Stimulated activated CD8-positive, alpha-beta memory T cell treated with anti-CD3 and anti-CD28 coated beads, Interleukin-2, amount 100 ng/mL, for 1 hour (primary cell): ENCODE measurements at places on chromosomes 11 and 22.

DNA sequence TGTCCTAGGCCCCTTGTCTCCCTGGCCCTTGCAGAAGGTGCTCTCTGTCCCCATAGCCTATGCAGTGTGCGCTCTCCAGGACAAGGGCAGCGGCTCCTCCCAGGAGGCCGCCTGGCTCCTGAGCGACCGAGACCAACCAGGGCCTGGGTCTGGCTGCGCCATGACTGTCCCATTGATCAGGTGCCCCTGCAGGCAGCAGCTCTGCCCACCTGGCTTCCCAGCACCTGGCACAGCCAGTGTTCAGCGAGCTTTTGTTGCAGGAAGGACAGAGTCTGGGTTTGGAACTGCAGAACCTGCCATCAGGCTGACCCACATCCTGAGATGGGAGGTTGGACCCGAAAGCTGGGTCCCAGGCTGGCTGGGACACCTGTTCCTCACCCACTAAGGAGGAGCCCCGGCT, 1001.1 kb downstream of the BRD1 start:
- DNase-seq = no peak

GRCh38 chr11:121441521-121441920, 10.6 kb upstream of the SORL1 start:
- DNase-seq = no peak

GRCh38 chr11:94602430-94603372, 35.5 kb downstream of the PIWIL4 start:
- no peak for DNase-seq

DNA sequence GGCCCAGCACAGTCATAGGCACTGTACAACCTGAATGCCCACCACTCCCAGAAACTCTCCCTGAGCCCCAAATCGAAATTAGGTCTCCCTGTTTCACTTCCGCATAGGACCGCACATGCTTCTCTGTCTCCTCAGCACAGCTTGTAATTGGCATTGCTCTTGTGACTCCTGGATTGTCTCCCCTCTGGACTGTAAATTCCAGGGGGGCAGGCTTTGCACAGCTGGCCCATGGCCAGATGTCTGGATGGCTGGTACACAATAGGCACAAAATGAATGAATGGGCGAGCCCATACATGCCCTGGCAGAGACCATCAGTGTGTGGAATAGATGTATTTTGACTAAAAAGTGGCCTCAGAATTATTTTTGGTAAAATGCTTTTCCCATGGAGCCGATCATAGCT, 63.3 kb upstream of the PHF21B start:
- no peak for DNase-seq

DNA sequence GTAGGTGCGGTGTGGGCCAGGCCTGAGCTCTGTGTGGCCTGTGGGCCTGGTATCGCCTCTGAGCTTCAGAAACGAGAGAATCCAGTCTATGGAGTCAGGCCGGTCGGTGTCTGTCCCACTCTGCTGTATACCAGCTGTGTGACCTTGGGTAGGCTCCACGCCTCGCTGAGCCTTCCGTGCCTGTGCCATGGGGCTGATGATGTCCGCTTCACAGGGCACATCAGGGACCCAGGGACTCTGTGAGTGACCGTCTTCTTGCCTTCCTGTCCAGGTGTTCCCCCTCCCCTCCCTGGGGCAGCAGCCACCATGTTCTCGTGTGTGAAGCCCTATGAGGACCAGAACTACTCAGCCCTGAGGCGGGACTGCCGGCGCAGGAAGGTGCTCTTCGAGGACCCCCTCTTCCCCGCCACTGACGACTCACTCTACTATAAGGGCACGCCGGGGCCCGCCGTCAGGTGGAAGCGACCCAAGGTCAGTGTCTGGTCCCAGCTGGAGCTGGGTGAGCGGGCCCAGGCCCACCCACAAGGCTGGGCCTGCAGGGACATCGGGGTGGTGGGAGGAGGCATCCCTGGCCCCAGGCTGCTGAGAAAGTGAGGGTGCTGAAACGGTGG, 17.9 kb downstream of the CAPN5 start:
- DNase-seq = no peak

DNA sequence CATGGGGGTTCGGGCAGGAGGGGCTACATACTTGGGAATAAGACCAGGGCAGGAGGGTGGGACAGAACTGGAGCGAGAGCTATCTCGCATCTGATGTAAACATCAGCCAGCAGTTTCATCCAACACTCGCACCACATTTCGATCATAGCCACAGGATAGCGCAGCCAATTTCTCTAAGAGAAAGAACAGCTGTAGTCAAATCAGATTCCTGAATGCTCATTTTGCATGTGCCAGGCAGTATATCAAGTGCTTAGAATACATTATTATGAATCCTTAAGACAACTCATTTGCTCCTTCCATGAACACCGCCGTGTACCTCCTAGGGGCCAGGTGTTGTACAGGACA, 14.5 kb downstream of the DGCR2 start:
- no peak for DNase-seq

- no peak for DNase-seq
These were observed 40.0 kb downstream of the APOL1 start for GRCh38 chr22:36292823-36293530.

- no peak for DNase-seq
These were observed 511.3 kb downstream of the DLG2 start for GRCh38 chr11:85115798-85116197.

DNA sequence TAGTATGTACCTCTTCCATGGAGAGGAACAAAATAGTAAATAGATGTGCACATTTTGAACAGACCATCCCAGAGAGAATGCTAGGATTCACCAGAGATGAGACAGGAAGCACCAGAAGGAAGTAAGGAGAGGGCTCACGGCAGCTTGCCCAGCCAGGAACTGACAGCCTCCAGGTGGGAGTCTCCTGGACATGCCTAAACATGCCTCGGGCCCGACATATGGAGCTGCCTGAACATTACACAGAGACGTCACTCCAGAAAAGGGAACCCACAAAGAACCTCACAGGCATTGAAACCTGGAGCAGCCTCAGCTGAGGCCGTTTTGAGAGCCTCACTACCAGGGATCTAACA, 67.4 kb downstream of the BRD1 start:
- DNase-seq = no peak

GRCh38 chr11:82046778-82047177, 686.9 kb downstream of the FAM181B start:
- DNase-seq = no peak

DNA sequence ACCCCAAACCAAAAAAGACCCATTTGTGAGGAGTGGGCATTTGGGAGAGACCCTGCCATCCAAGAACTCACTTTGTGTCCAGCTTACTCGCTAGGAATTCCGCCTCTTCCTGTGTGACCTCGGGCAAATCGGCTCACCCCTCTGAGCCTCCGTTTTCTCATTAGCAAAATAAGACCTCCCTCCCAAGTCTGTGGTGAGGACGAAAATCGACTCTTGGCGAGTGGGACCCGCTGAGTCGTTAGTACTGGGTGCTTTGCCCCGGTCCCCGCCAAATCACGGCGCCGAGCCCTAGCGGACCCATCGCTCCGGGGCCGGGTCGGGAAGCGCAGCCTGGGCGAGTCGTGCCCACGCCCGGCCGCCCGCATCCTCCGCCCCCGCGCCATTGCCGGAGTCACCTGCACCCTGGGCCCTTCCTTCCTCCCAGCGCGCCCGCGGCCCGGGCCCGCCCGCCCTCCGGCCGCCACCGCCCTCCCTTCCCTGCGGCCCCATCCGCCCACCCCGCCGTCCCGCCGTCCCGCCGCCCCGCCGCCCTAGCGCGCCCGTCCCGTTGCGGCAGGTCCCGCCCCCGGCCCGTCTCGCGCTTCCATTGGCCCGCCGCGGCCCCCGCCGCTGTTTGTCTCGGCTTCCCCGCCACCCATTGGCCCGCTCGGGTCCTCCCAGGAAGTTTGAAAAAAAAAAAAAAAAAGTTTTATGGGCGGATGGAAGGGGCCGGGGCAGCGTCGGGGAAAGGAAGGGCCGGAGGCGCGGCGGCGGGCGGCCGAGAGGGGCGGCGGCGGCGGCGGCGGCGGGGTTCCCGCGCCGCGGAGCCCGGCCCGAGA, 48.9 kb downstream of the TRIOBP start:
- DNase-seq = peak; percentile 65

DNA sequence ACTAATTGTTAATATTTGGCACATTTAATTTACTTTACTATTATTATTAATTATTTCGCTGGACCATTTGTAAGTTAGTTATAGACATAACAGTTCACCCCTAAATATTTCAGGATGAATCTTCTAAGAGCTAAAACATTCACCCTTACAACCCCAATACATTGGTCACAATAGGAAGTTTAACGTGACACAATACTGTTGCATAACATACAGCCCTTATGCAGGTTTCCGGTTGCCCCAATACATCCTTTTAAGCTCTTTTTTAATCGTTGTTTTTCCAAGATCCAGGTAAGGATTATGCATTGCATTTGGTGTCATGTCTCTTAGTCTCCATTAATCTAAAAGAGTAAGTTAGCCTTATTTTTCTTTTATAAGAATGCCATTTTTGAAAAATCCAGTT, 71.2 kb downstream of the HSD17B12 start:
- no peak for DNase-seq

DNA sequence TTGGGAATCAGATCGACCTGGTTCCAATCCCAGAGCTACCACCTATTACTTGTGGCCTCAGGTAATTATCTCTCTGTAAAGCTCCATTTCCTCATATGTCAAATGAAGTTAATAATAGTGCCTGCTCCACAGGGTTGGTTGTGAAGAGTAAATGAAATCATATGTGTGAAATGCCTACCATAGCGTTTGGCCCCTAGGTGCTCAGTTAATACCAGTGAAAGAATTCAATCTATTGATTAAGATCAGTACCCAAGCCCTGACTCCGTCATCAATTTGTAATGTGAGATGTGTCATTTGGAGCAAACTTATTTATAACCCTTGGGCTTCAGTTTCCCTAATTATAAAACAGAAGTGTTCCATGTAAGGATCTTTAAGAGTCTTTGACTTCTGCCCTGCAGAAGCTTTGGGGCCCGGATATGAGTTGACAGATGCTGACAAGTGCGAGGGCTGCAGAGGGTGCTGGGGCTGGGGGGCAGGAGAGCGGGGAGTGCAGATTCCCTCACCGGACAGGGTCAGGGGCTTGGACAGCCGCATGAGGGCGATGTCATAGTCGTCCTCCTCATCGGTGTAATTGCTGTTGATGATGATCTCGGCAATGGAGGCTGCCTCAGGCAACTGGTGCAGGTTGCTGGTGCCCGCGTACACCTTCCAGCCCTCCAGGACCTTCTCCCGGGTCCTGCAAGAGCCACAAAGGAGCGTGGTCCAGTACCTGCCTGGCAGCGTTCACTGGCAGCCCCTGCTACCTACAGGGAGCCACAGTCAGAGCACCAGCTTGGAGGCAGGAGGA, 20.9 kb downstream of the TMPRSS13 start:
- DNase-seq = no peak

DNA sequence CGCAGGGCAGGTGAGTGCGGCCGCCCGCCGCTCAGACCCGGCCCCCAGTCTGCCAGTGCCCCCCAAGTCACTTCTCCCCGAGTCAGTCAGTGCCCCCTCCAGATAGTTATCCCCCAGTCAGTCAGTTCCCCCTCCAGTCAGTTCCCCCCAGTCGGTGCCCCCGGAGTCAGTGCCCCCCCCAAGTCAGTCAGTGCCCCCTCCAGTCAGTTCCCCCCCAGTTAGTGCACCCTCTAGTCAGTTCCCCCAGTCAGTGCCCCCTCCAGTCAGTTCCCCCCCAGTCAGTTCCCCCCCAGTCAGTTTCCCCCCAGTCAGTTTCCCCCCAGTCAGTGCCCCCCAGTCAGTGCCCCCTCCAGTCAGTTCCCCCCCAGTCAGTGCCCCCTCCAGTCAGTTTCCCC, 411 bp downstream of the PPP6R2 start:
- DNase-seq = no peak

DNA sequence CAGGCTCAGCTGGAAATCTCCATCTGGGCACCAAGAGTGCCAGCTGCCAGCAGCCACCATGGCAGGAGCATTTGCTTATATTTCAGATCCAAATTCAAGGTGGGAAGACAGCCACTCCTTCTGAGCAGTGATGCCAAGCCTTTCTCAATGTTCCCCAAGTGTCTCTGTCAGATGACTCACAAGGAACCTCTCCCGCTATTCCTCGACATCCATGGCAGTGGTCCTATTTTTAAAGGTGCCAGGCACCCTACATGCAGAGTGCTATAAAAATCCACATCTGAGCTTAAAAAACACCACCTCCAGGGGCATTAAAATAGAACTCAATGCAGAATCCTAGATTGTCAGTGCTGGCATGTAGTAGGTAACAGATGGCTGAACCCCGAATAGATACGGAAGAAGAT, 112.1 kb downstream of the SLC1A2 start:
- no peak for DNase-seq

GRCh38 chr11:59938132-59938531, at the start of gene OOSP1:
Gene OOSP1 (plus strand): TSS chr11:59938432. CDS start chr11:59938455, 23 bp downstream.
- no peak for DNase-seq

DNA sequence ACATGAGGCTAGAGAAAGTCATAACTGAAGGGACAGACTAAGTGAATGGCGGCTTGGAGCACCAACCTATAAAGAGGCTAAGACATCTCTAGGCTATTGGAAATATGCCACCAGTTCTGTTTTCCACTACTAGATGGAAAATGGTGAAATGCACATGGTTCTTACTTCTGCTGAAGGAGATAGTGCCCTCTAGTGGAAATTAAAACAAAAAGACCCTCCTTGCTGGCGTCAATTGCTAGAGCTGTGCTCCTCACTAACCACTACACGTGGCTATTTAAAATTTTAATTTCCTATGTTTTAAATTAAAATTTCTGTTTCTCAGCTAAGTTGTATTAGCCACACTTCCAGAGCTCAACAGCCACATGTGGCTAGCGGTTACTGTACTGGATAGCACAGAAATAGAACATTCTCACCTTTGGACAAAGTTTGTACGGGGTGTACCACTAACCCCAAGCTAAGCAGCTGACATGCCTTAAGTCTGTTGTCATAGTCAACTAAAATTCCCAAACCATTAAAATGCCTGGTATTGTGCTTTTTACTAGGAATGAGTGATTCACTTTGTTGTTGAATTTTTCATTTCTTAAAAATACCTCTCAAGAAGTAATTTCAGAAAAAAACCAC, 34.1 kb upstream of the CALCA start:
- no peak for DNase-seq

DNA sequence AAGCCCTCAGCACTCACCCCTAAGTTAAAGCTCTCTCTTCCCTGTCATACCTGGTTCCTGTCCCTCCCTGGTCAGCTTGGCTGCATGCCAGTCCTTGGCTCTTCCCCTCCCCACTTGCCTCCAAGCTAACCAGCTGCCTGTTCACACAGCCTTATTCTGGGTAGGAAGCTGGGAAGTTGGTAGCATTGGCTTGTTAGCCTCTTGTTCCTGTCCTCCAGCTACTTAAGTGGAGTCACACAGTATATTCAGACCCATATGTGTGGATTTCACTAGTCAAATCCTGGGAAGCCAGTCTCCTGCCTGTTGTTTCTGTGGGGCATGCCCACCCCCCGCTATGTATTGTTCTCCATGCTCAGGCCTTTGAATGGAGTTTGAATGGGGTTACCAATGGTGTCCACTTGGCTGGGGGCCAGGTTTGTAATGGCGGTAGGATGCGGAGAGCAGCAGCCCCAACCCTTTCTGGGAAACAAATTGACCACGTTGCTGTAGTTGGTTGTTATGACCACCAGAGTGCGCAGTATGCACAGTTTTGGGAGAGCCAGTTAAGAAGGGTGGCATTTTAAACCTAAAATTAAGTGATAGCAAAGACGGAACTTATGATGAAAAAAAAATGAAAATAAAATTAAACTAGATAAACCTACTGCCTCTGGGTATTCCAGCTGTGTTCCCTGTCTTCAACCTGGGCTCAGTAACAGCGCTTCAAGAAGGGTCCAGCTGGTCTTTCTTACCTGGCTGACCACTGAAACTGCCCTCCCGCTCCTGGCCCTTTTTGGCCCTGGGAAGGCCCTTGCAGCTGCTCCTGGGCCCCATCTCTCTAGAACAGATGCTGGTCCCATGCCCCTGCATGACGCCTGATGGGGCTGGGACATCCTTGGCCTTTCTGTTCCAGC, 10.7 kb upstream of the RPS3 start:
- DNase-seq = peak; percentile 27
